Stimulated activated CD4-positive, alpha-beta T cell treated with anti-CD3 and anti-CD28 coated beads, TNF-alpha, amount 100 ng/mL, for 1 hour (primary cell): ENCODE measurements at places on chromosomes 2 and 18.

GRCh38 chr2:183035298-183035953 is 2.8 kb downstream of the NCKAP1 start:
- DNase-seq = no peak

- DNase-seq = no peak
These were observed 264.9 kb upstream of the EPAS1 start for GRCh38 chr2:46032161-46032813.

DNA sequence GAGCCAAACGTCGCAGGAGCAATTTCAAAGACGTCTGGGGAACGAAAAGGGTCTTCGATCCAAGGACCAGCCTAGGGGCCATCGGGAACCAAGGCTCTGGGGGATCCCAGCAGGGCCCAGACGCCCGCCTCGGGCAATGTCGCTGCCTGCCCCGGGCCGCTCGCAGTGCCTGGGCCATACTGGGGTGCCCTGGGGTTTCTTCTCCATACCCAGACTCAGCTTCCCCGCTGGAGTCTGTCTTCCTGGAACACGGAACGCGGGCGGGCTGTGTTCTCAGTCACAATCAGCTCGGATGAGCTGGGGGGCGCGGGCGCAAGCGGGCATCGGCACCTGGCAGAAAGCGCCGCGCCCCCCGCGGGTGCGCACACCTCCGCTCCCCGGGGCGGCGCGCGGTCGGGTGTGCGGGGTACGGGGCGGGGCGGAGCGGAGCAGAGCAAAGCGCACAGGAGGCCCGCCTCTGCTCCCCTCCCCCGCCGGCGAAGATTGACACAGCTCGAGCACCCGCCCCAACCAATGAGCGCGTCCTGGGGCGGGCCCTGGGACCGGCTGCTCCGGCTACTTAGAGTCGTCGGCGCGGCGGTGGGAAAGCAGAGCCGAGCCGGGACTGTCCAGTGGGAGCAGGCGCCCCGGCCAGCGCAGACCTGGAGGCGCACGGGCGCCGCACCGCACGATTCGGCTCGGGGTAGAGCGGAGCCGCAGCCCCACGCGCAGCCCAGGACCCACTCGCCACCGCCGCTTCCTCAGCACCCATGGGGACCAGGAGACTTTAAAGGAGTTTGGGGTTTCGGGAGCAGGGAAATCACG is at the start of gene LRATD1:
Gene LRATD1, plus strand, starts transcription at position 585 of the 804 bp plus-strand sequence. CDS start 1,263 bp downstream, outside the sequence.
- DNase-seq = no peak

DNA sequence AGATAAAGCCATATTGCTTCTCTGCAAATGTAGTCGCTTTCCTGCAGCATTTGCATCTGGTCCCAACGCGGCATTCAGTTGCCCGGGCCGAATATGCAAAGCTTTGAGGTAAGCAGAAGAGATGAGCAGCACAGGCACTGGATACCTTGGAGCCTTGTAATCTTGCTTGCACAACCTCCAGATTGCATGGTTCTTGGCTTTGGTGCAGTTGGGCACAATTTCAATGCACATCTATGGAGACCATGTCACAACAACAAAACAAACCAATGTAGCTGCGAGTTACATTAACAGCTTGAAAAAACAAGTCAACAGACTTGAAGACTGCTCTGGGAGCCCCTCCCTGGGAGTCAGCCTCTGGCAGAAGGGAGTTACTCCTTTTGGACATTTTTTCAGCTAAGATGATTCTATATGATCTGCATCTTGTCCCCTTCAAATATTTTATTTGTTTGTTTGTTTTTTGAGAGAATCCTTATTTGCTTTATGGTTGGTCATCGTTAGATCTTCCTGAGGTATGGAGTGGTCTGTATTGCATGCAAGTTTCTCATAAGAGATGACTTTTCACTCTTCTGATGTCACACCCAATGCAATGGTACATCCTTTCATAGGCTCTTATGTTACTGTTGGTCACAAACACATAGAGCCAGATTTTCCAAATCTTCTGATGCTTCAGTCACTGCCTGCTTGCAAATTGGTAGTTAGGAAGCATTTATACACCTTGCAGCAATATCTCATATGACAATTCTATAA is 113.5 kb downstream of the EFEMP1 start:
- no peak for DNase-seq

- DNase-seq = no peak
These were observed 97.1 kb upstream of the SLC66A3 start for GRCh38 chr2:11058129-11058528.
